Endothelial cell of umbilical vein (primary cell): ENCODE measurements at places on chromosomes 7 and 10. TPM values are rescaled to one million over a fixed set of nuclear protein-coding genes. Genes with fewer than 3 reads are reported as not detected.

DNA sequence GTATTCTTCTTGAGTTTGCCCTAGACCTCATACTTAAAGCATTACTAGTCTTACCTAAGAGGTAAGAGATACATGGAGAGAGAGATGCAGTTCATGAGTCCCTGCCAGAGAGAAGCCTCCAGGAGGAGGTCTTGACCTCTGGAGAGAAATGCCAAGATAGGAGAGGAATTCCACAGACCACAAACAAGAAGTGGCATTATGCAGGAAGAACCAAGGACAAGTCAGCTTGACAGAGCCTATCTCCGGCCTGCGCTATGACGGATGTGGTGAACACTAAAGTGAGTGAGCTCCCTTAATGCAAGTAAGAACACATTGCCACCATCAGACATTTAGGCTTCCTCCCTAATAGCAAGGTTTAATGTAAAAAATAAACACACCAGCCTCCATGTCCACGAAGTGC lies 27.9 kb upstream of the COL1A2 start:
- H3K4me3 ChIP-seq, result no peak overlapping the region
- no peak overlapping the region for H3K27ac ChIP-seq
- DNase-seq, result no peak
- H3K27me3 ChIP-seq, result no peaks in the 10 kb centered on the region
- no peaks in the 10 kb centered on the region for H3K36me3 ChIP-seq

DNA sequence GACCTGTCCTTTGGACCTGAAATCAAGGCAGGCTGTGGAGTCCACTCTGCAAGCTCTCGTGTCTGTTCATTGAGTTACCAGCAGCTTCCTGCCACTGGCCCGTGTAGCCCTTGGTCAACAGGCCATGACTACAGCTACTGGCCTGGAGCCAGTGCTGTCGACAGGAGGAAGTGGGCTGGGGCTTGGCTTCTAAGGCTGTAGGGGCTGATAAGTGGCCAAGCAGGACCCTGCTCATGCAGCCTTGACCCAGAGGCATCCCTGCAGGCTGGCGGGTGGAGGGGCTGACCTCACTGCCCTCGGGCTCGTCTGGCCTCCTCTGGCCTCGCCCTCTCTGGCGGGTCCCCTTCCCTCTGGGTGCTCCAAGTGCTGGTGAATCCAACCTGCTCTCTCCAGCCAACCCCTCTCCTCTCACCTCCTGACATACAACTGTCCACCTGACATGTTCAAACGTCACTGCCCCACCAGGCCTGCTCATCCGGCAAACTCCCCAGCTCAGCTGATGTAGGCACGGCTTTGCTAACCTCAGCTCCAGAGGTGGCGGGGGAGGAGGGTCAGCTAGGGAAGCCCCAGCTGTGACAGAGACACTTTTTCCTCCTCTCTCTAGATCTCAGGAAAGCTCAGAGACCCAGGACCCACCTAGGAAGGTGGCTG lies 188.6 kb upstream of the LYZL2 start:
- peak; percentile 92 for DNase-seq
- H3K4me3 ChIP-seq, result no peak overlapping the region
- no peaks in the 10 kb centered on the region for H3K27me3 ChIP-seq
- peaks cover 69% of the 10 kb centered on the region for H3K4me1 ChIP-seq

GRCh38 chr10:1015688-1016087 lies 10.0 kb downstream of the IDI2 start:
- no peaks in the 10 kb centered on the region for H3K27me3 ChIP-seq
- H3K27ac ChIP-seq, result no peak overlapping the region
- no peak overlapping the region for H3K4me3 ChIP-seq
- no peaks in the 10 kb centered on the region for H3K4me1 ChIP-seq
- peaks cover 48% of the 10 kb centered on the region for H3K36me3 ChIP-seq

GRCh38 chr10:132575320-132576201 lies 38.0 kb downstream of the INPP5A start:
- peak; percentile 74 for DNase-seq
- no peak overlapping the region for H3K4me3 ChIP-seq
- H3K27ac ChIP-seq, result no peak overlapping the region
- H3K4me1 ChIP-seq, result peaks cover 27% of the 10 kb centered on the region
- no peaks in the 10 kb centered on the region for H3K36me3 ChIP-seq

DNA sequence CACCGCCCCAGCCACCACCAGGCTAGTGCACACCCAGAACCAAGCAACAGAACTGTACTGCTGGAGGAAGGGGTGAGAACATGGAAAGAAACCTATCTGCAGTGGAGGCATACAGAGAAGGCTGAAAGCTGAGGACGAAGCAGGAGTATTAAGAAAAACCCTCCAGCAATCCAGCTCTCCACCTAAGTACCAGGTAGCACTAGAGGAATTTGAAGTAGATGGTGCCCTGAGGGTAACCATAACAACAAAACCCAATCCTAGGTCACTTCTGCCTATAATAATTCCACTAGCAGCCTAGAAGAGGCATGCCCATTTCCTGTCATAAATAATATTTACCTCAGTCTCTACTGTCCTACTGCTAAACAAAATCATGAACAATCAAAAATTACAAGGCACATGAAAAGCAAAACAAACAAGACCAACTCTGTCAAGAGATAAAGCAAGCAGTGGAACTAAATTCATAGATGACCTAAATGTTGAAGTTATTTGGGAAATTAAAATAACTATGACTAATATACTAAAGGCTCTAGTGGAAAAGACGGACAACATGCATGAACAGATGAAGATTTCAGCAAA lies 51.1 kb downstream of the HYCC1 start:
- no peaks in the 10 kb centered on the region for H3K27me3 ChIP-seq
- no peak overlapping the region for H3K4me3 ChIP-seq
- H3K4me1 ChIP-seq, result no peaks in the 10 kb centered on the region
- no peaks in the 10 kb centered on the region for H3K36me3 ChIP-seq
- DNase-seq, result no peak

DNA sequence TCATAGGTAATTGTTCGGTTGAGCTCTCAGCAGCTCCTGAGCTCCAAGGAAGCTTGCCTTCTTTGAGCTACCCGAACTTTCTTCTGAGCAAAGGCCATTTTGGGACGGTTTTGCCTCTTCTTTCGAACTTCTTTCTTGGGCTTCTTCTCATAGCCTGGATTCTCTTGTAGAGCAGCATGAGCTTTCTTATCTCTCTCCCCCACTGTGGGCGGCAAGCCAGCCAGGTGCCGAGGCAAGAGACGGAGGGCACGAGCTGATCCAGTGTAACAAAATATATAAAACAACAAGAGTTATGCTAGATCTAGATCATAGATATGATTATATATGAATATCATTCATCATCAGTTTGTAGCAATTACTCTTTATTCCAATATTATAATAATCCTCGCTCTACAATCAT lies 16.5 kb upstream of the KNDC1 start:
- H3K4me3 ChIP-seq, result no peak overlapping the region
- H3K27me3 ChIP-seq, result no peaks in the 10 kb centered on the region
- no peaks in the 10 kb centered on the region for H3K36me3 ChIP-seq
- DNase-seq, result no peak
- no peaks in the 10 kb centered on the region for H3K4me1 ChIP-seq

GRCh38 chr10:123897146-123897545 lies 5.5 kb upstream of the CPXM2 start:
- H3K36me3 ChIP-seq, result no peaks in the 10 kb centered on the region
- no peak overlapping the region for H3K4me3 ChIP-seq
- no peak for DNase-seq

DNA sequence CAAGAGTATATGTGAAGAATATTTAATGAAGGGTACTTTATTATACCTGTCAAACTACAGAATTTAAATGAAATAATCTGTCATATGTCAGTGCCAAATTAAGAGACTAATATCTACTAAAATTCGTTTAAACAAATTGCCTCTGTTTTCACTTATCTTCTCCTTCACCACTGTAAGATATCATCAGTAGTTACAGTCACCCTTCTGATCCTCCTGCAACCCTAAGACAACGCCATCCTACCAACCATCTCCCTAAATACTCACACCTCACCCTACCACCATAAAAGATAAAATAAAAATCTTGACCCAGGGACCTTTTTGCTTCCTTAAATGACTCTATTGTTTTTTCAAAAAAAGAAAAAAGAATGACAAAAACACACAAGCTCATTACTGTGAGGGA lies 20.8 kb downstream of the EZH2 start:
- H3K27me3 ChIP-seq, result no peaks in the 10 kb centered on the region
- H3K4me3 ChIP-seq, result no peak overlapping the region
- no peaks in the 10 kb centered on the region for H3K36me3 ChIP-seq
- H3K27ac ChIP-seq, result no peak overlapping the region
- H3K4me1 ChIP-seq, result no peaks in the 10 kb centered on the region

ARHGEF5 gene
- 1.1 TPM in 2 replicates for polyA plus RNA-seq

GNA12 gene
- polyA plus RNA-seq, result 75.1 and 95.5 TPM in 2 replicates
